SK-N-SH treated with all-trans-retinoic acid at 6 μM for 48 hours (cell line): ENCODE measurements at places on chromosomes 2 and 18.

DNA sequence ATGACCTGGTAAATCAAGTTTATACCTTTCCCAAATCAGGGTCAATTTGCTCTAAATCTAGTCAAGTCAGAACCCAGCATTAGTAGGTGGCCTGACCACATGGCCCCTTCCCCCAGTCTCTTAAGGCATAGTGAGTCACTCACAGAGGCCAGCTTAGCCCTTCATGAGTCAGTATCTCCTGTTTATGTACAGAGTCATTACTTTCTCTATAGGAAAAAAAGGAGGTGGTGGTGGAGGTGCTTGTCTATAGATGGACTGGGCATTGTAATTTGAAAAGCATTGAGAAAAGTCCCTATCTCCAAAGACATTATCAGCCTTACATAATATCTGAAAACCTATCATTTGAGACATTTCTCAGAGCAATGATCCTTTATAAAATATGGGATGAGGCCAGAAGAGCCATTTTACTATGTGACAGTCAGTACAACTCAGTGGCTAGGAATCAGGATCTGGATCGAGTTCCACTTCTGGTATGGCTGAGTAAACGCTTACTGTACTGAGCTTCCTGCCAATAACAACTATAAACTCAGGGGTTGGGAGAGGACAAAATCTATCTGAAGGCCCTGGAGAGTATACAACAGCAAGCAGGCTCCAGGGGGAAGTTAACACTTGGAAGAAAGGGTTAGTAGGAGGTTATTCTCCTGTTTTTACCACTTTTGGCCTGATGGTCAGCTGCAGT is 22.5 kb upstream of the SIGLEC15 start:
- ATAC-seq: peak; percentile 95

- ATAC-seq: no peak
These were observed 16.6 kb downstream of the RALB start for GRCh38 chr2:120269076-120269744.

DNA sequence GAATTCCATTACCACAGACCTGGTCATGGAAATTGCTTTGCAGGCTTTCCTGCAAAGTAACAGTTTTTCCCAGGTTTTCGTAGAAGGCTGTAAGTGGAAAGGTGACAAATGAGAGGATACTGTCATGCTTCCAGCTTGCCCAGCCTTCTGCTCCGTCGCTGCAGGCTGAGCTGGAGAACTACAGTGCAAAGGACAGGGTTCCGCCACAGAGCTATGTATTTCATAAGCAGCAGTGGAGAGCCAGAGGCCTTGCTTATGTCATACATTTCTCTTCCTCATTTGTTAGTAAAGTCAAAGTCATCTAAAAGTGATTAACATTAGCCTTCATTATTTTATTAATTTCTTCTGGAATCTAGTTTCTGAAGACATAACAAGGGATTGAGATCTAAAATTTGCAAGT is 72.9 kb upstream of the RBM44 start:
- no peak for ATAC-seq

DNA sequence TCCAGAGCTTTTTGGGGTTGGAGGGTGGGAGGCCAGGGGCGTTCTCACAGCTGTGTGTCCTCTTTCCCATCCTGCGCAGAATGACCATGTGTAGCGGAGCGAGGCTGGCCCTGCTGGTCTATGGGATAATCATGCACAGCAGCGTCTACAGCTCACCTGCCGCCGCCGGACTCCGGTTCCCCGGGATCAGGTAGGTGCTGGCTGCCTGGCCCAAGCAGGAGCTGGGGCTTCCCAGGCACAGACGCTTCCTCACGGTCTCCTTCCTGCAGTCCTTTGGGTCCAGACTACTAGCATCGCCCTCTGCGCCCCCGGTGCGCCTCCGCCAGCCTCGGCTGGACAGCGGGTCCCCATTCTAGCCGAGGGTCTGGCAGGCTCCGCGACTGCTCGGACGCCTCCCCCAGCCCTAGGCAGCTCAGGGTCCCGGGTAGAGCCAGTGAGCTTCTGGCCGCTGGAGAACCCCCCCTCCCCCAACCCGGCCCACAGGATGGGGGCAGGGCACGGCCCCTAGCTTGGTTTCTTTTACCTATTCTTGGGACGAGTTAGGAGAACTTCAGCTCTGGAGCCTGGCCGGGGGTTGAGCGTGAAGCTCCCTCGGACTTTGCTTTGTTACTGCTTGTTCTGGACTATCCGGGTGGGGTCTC is 756 bp downstream of the ADCYAP1 start:
- no peak for ATAC-seq
